ENCODE measurements at places on chromosomes 2 and 18.

GRCh38 chr2:218861645-218862318, 2.2 kb downstream of the WNT6 start:
- no peak for DNase-seq

DNA sequence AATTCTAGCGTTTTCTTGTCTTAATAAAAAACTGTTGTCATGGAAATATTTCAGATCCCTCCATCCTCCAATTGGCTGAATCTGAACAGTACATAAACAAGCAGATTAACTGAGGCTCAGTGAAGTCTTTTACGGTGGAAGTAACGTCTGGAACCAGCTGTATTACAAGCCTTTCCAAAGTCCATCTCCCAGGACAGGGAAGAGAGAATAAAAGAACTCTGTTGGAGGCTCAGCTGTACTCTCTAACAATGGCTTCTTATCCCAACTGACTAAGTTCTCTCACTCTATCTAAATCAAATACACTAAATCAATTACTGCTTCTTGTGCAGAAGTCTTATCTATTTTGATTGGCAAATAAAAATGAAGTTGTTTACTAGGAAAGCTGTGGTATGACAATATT, 19.9 kb upstream of the NEDD4L start:
- DNase-seq, result no peak

DNA sequence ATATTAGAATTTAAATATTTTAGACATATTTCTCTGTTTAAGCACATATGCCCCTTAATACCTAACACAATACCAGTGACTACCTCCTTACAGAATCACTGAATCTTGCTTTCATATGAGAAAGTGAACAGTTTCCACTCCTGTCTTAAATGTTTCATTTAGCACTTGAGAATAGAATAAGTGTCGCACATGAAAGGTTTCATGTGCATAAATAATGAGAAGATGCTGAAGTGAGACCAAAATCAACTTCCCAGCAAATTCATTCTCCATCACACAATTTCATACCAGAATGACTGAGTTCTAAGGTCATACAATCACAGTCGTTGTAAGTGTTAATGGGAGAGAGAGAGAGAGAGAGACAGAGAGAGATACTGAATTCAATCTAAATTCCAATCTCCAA, 51.2 kb downstream of the ATIC start:
- DNase-seq, result no peak

- DNase-seq, result no peak
Measured at GRCh38 chr18:54254265-54254758, 15.0 kb upstream of the POLI start.

DNA sequence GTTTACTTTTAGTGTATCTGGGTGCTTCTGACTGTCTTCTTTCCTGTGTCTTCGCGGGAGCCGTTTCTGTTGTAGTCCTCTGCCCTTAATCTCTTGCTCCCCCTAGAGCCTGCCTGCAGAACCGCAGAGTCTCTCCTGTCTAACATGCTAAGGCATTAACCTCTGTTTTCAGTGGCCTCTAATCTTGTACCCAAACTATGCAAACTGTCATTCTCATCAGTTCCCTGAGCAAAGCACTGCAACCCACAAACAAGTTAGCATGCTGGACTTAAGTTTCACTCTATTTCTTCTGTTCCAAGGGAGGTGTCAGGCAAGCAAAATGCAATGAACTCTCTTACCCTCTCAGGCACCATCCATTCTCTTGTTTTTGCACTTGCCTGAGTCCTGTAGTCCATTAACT, 138.4 kb downstream of the OTX1 start:
- no peak for DNase-seq

GRCh38 chr2:204850581-204850980, 305.3 kb downstream of the PARD3B start:
- DNase-seq, result no peak

GRCh38 chr2:45570671-45571334, 40.3 kb downstream of the SRBD1 start:
- no peak for DNase-seq
